Lung (tissue), 17 donors: ENCODE measurements at places on chromosomes 6 and 20.

- DNase-seq, result peak; percentile 84
Measured at GRCh38 chr6:50816115-50816675, 2.5 kb upstream of the TFAP2B start.

GRCh38 chr6:116011520-116011919 lies 49.2 kb downstream of the FRK start:
- no peak for DNase-seq

DNA sequence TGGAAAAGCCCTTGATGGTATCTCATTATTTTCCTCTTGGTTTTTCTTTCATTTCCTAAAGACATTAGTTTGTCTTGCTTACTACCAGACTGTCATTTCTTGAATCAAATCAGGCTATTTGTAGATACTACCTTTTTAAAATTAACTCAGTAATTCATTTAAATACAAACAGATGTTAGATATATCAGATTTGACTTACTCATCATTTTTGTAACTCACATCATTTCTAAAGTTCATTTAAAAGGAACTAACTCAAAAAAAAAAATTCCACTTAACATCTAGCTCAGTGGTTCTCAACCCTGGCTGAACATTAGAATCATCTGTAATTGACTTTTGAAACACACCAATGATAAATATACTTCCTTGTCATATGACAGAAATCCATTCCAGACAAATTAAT lies 48.2 kb upstream of the TINAG start:
- DNase-seq, result no peak

DNA sequence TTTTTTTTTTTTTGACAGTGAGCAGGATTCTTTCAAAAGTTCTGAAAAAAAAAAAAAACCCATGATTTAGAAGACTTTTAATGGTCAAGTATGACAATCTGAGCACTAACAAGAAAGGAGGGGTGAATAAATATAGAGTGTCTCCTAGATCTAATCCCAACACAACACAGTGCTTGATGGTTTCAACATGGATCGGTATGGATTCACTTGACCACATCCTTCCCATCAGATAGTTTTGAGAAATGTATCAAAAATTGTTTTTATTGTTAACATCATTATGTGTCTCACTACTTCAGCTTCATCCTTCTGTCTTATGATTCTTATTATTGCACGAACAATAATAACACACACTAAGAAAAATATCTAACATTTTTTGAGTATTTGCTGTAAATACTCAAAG lies 21.0 kb downstream of the KIF13A start:
- no peak for DNase-seq

- no peak for DNase-seq
Measured at GRCh38 chr6:105648276-105648675, 245.4 kb upstream of the PREP start.

GRCh38 chr6:10396785-10397184 lies 18.1 kb downstream of the TFAP2A start:
- DNase-seq, result peak; percentile 11

- DNase-seq, result no peak
Measured at GRCh38 chr6:22530506-22530905, 38.9 kb upstream of the HDGFL1 start.

GRCh38 chr20:58117944-58118343 lies 110.5 kb downstream of the ANKRD60 start:
- no peak for DNase-seq

DNA sequence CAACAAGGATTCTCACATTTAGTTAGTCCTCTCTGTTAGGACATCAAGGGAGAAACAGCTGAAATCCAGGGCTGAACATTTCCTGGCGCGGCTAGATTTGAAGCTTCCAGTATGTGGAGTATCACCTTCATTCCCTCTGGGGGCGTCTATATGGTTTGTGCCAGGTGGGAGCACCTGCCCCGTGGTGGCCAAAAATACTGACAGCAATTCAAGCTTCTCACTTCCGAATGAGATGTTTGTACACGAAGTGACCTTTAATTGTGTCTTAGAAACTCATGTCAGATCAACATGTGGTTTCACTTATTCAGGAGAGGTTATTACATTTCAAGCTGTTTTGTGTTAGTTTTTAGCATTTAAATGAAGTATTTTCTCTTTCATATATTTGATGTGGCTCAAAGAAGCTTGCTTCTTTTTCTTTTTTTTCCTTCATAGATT lies 67.3 kb upstream of the ZNF217 start:
- peak; percentile 80 for DNase-seq

- DNase-seq, result no peak
Measured at GRCh38 chr6:119226089-119226488, 123.5 kb downstream of the MAN1A1 start.

DNA sequence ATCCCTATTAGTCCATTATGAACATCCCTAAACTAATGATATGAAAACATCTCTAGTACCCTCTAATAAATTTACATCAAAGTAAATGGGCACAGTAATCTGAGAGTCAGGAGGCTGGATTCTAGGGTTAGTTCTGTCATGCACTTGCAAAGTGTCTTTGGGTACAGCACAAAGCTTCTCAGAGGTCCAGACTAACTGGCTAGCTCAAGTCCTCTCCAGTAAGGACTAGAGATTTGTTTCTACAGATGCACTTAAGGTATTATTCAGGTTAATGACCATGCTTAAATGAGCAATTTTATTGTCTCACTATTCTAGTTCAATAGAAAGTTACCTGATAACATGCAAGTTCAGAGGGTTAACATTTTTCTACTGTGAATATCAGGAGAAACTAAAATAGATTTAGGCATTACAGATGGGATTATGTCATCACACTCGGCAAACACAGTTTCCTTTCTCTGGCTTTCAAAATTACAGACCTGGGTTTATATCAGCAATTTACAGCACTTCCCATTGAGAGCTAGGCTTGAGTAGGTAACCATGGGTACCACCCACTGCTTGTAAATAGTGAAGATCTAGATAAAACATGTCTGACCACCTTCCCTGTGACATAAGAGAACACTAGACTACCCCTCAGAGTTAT lies 402.9 kb upstream of the RUNX2 start:
- DNase-seq, result peak; percentile 19

GRCh38 chr20:63454731-63455567 lies 17.5 kb downstream of the KCNQ2 start:
- DNase-seq, result peak; percentile 88

DNA sequence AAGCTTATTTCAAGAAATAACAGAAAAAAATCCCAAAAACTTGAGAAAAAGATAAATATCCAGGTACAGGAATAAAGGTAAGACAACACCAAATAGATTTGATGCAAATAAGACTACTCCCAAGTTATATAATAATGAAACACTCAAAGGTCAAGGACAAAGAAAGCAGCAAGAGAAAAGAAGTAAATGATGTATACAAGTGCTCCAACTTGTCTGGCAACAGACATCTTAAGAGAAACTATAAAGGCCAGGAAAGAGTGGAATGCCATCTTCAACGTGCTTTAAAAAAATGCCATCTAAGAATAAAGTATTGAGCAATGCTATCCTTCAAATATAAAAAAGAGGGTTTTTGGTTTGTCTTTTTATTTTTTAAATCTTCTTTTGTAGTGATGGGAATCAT lies 54.2 kb downstream of the REV3L start:
- no peak for DNase-seq

- no peak for DNase-seq
Measured at GRCh38 chr20:47275548-47275947, 81.0 kb downstream of the ZMYND8 start.

- DNase-seq, result peak; percentile 63
Measured at GRCh38 chr6:107152638-107153430, 37.5 kb upstream of the BEND3 start.

DNA sequence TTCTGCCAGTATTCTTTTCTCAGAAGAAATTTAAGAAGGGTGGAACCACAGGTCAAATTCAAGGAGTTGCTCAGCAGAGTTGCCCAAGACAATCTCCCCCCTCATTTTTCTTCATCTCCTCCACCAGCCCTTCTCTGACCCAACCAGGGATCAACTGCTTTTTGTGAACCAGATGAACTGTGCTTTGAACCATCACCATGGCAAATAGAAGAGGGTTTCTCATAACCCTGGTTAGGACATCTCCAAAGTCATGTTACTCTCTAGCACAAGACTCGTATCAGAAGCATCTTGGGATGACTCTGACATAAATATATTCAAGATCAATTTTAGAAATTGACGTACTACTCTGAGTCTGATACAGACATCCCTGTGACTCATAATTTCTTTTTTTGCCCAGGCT lies 130.7 kb downstream of the ALDH8A1 start:
- DNase-seq, result no peak

DNA sequence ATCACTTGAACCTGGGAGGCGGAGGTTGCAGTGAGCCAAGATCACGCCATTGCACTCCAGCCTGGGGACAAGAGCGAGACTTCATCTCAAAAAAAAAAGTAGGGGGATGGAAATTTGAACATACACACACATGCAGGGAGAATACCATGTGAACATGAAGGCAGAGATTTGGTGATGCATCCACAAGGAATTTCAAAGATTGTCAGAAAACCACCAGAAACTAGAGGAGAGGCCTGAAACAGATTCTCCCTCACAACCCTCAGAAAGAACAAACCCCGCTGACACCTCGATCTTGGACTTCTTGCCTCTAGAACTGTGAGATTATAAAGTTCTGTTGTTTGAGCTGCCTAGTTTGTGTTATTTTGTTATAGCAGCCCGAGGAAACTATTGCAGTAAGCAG lies 125.5 kb downstream of the GPX5 start:
- no peak for DNase-seq

GRCh38 chr6:132070356-132070755 lies 119.2 kb upstream of the CCN2 start:
- peak; percentile 5 for DNase-seq

GRCh38 chr6:106247293-106247692 lies 78.3 kb downstream of the ATG5 start:
- no peak for DNase-seq

- DNase-seq, result peak; percentile 47
Measured at GRCh38 chr6:87723170-87724078, 21.4 kb upstream of the AKIRIN2 start.

GRCh38 chr20:14785065-14785743 lies 447.8 kb upstream of the FLRT3 start:
- no peak for DNase-seq

DNA sequence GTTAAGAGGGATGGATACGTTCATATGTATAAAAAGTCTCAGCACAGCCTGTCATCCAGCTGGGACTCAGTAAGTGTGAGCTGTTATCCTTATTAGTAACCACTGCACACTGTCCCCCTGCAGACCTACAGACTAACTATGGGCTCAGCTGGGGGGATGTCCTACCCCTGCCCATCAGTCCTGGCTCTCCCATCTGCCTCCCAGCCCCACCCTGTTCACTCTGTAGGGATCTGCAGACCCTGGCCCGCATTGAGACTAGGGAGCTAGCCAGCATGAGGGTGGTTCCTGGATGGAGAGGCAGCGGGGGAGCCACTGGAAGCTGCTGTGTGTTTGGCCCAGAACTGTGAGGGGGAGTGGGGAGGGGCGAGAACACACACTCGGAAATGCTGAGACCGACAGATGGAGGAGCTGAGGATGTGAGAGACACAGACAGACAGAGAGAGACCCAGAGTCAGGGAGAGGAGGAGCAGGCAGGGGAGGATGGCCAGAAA lies 17.1 kb downstream of the XKR7 start:
- no peak for DNase-seq

- DNase-seq, result peak; percentile 18
Measured at GRCh38 chr6:118134736-118135135, 227.7 kb downstream of the SLC35F1 start.

DNA sequence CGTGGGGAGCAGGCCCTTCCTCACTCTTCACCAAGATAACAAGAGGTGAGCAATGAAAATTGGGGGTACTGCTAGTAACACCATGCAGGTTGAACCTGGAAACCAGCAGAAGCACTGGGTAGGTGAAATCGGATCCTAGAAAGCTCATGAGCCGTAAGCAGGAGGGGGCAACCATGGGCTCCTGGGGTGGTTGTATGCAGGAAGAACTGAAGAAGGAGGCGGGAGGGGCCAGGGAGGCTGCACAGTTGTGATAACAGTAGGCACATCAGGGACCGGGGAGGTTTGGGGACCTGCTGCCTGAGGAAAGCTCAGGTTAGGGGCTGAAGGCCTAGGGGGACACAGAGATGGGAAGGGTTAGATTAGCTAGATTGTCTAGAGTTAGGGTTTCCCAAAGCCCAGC lies 5.6 kb upstream of the LY6G5C start:
- DNase-seq, result no peak

GRCh38 chr6:73733791-73734190 lies 37.8 kb downstream of the CD109 start:
- DNase-seq, result no peak

DNA sequence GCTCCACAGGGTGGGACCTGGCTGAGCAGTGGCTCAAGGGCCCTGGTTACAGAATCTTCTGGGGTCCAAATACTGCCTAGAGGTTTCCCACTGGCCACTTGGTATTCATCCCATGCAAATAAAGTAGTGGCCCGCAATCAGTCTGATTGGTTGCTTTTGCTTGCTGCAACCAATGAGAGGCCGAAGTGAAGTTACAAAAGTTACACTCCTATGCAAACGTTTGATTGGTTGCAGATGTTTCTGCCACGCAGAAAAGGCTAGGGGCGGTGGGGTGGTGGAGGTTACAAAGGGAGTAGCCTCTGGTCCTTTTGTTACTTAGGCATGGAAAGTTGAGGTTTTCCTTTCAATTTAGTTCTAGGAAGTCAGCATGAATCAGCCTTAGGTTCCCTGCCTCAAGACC lies 3.6 kb upstream of the NHLRC1 start:
- DNase-seq, result no peak

DNA sequence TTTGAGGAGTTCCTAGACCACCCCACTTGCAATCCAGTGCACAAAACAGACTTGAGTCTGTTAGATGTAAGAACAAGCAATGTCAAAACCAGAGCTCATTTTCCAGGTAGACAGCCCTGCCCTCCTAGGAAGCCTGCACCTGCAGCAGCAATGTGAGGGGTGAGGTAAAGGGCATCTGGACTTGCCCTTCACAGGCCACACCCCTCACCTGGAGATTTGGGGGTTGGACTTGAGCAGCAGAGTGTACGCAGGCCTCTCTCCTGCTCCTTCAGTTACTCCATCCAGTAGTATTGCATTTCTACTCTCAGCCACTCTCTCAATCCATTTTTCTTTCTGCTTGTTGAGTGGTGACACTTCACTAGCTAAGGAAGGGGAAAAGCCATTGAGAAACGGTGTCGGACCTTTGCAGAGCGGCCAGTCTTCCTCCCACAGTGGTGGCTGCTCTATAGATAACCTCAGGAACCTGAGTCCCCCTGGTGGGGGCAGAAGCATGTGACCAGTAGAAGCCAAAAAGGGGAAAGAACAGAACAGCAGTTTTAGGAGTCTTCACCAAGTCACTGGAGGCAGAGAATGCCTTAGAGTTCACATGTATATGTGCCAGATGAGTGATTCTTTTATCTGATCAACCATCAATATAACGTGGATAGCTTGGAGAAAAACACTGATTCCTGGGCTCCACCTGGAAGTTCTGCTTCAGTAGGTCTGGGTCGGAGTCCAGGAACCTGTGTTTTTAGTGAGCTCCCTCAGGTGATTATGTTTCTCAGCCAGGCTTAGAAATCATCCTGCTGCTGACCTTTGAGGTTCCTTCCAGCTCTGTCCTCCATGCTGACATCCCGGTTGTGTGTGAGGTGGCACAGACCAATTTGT lies 28.0 kb downstream of the ARFGEF2 start:
- DNase-seq, result no peak

GRCh38 chr6:39391182-39391581 lies 68.7 kb upstream of the KCNK16 start:
- DNase-seq, result no peak
